Astrocyte of the hippocampus (primary cell): ENCODE measurements at places on chromosomes 7 and 10.

DNA sequence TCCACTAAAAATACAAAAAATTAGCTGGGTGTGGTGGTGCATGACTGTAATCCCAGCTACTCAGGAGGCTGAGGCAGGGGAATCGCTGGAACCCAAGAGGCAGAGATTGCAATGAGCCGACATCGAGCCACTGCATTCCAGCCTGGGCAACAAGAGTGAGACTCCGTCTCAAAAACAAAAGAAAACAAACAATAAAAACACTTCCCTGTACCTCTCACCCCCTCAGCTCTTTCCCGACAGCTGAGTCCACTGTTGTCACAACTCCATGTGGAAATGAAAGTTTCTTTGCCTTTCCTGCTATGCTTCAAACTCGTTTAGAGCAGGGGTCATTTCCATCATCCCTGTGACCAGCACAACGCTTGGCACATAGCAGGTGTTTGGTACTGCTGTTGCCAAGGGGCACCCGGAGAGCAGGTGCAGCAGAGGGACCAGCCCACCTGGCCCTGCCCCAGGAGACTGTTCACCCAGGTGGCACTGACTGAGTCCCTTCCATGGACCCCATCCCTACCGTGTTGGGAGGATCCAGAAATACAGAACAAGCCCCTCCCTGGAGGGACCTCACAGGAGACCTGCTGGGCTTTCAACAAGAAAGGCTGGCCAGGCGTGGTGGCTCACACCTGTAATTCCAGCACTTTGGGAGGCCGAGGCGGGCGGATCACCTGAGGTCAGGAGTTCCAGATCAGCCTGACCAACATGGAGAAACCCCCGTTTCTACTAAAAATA lies 4.9 kb downstream of the TMEM130 start:
- peak; percentile 11 for DNase-seq

DNA sequence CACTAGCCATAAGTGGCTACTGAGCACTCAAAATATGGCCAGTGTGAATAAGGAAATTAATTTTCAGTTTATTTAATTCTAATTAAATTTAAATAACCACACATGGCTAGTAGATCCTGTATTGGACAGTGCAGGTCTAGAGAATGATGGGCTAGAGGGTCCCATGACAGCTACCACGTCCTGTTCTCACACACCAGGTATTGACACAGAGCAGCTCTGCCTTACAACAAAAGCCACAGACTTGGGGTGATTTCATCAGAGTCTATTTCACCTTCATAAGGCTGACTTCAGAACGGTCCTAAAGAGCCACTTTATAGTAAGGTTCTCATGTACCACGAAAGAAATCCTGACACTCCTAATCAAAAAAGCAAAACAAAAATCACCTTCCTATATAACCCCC lies 111.3 kb downstream of the UBE2H start:
- no peak for DNase-seq

DNA sequence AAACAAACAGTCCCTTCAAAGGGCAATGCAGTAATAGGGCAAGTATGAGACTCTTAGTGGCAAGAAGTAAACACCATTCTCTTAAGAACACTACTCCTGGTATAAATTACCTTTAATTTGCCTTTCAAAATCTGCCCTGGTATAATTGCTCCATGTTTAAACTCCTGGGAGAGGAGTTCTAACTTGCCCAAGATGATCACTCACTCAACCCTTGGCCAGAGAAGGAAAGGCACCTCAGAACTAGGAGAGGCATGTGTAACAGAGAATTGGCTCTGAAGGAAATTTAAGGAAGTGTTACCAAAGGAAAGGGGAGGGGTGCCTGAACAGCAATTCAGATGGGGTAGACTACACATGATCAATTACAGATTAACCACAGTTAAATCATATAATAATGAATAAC lies 1173.6 kb upstream of the SORCS1 start:
- no peak for DNase-seq

DNA sequence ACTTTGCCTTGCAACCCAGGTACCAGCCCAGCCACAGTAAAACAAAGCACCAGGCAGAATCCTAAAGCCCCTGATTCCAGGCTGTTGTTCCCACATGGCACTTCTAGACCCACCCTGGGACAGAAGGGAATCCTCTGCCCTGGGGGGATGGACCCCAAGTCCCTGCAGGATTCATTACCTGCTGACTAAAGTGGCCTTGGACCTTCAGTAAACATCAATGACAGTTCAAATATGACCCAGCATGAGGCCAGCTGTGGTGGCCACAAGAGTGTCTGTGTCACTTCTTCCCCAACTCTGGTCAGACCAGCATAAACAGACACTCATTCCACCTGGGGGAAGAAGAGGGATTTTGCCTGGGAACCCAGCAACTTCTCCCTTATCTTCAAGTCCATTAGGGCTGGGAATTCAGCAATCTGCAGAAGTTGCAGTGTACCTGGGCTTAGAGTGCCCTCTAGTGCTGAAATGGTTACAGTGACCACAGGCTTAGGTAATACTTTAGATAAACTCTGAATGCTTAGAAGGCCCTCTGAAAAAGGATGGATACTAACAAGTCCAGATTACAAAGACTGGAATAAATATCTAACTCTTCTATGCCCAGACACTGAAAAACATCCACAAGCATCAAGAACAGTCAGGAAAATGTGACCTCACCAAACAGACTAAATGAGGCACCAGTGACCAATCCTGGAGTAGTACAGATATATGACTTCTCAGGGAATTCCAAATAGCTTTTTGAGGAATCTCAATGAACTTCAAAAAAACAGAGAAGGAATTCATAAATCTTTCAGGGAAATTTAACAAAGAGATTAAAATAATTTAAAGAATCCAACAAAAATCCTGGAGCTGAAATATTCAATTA lies 108.5 kb upstream of the TMEM168 start:
- DNase-seq: peak; percentile 82

- peak; percentile 25 for DNase-seq
Observed at GRCh38 chr7:132654150-132654549, 77.9 kb upstream of the PLXNA4 start.

DNA sequence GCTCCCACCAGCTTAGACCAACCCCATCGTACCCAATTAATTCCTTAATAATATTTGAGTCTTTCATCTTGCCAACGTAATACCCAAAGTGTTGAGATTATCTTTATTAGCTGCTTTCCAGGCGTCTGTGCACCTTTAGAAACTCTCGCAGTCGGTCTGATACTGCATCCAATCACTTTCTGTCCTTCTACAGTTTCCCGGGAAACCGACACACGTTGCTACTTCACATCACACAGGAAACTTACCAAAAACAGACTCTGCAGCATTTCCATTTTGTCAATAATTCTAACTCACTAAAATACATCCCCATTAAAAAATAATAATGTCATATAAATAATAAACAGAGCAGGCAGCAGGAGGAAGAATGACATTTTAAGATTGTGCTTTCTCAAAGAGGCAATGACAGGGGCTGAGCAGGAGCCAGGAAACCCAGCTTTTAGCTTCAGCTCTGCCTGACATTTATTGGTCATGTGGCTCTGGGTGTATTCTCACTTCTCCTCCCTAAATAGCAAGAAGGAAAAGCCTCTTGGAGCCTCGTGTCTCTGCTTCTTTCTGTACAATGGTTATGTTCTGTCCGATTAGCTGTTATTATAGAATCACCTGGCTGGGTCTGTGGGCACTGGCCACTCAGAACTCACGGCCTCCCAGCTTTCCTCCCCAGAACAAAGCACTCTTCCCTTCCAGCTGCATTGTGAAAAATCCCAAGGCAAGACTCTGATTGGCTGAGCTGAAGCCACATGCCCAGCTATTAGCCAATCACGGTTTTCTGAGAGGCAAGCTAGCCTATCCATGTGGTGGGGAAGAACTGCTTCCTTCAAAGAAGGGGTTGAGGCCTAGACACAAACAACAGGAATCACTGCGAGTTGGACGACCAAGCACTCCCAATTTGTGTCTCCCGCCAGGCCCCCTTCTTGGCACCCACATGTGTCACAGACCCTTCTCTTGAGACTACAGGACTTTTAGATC lies 424.7 kb upstream of the FOXK1 start:
- no peak for DNase-seq

- DNase-seq: peak; percentile 78
Observed at GRCh38 chr7:107661081-107661864, 645 bp downstream of the SLC26A4 start.

- peak; percentile 52 for DNase-seq
Observed at GRCh38 chr7:38542156-38542555, 89.0 kb downstream of the AMPH start.

DNA sequence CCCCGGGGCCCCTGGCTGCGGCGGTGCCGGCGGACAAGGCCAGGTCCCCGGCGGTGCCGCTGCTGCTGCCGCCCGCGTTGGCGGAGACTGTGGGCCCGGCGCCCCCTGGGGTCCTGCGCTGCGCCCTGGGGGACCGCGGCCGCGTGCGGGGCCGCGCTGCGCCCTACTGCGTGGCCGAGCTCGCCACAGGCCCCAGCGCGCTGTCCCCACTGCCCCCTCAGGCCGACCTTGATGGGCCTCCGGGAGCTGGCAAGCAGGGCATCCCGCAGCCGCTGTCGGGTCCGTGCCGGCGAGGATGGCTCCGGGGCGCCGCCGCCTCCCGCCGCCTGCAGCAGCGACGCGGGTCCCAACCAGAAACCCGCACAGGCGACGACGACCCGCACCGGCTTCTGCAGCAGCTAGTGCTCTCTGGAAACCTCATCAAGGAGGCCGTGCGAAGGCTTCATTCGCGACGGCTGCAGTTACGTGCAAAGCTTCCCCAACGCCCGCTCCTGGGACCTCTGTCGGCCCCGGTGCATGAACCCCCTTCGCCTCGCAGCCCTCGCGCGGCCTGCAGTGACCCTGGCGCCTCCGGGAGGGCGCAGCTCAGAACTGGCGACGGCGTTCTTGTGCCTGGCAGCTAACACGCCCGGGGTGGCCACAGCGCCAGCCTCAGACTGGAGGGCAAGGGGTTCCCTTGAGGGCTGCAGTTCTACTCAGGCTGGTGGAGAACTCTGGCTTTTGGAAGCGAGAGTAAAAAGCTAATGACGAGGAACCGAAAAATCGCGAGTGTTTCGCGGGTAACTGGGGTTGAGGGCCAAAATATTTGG lies 804 bp downstream of the FRAT1 start:
- peak; percentile 61 for DNase-seq

- no peak for DNase-seq
Observed at GRCh38 chr7:150341263-150342120, at the start of gene RARRES2. Gene RARRES2 (minus strand): TSS chr7:150341629. CDS start chr7:150340609, 1,020 bp downstream.

- no peak for DNase-seq
Observed at GRCh38 chr7:106167439-106168136, 55.5 kb upstream of the SYPL1 start.

DNA sequence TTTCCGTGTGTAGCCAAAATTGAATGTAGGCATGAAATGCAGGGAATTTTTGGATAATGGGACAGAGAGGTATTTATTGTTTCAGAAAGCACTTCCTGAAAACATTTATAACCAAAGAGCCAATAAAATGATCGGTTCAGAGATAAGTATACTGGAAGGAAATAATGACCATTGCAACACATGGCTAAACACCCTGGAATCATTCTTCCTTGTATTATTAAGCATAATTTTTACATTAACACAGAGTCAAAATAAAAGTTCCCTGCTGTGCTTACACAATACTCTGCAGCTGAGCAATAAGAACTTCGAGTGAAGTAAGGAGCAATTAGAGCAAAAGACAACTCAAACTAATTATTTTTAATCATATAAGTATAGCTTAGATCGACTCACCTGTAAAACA lies 648.3 kb downstream of the TNS3 start:
- DNase-seq: no peak

- no peak for DNase-seq
Observed at GRCh38 chr10:14751921-14752320, 22.8 kb downstream of the FAM107B start.

GRCh38 chr7:112497481-112497880 lies 16.7 kb downstream of the LSMEM1 start:
- peak; percentile 9 for DNase-seq

DNA sequence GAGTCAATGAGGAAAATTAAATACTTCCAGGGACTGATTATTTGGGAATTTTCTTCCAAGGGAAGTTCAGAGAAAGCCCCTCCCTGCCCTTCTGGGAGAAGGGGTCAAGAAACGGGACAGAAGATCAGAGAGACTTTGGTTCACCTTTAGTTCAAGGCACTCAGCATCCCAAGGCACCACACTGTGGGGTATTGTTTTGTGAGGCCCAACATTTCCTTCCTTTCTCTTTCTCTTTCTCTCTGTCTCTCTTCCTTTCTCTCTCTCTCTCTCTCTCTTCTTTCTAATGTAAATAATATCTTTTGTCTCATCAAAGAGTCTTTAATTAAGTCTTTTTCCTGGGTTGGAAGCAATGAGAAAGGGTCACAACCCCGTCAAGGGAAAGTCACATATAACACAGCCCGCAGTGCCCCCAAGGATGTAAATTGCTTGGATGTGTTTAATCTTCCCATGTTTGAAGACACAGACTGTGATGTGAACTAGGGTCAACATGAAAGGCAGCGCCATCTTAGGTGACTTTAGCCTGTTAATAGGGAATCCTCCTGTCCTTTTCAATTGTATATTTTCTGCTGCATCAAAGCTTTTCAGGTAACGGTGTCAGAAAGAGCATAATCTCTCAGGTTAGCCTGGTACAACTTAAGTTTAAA lies 983.3 kb upstream of the C7orf33 start:
- DNase-seq: no peak

GRCh38 chr7:111762211-111762610 lies 199.9 kb upstream of the IMMP2L start:
- no peak for DNase-seq

- no peak for DNase-seq
Observed at GRCh38 chr10:12469345-12469744, 120.0 kb downstream of the CAMK1D start.

DNA sequence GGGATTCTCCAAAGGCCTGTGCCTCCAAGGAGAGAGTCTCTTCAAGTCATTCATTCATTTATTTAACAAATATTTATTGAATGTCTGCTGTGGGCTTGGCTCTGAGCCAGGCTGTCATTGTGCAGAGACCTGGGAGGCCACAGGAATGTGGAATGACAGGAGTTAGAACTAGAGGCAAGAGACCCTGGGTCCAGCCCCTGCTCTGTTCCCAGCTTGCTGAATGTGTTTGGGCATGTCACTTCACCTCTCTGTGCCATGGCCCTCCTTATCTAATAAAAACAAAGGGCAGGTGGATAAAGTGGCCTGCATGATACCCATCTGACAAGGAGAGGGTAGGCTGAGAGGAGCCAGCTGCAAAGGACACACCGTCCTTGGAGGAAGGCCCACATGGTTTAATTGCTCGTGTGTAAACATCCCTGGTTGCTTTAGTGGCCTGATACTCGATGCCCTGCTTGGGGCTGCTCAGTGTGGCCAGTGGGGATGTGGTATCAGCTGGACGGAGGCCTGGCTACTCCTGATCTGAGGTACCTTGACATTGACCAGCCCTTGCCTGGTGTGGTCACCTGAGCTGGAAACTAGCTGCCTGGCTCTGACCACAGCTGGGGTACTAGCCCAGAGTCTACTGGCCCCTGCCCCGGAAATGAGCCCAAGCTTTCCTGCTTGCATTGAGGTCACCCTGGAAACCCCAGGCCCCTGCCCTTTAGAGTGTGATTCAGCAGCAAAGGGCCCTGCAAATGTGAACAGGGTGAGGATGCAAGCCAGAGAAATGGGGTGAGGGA lies 116.2 kb downstream of the CDH23 start:
- peak; percentile 92 for DNase-seq
